ENCODE measurements at places on chromosomes 6 and 20.
A peak's percentile ranks its signal among the peaks of the same experiment; 100 is the strongest.

GRCh38 chr20:25220021-25220730, 24.7 kb downstream of the ENTPD6 start:
- peak; percentile 30 for DNase-seq

GRCh38 chr6:82073484-82073883, 174.1 kb downstream of the IBTK start:
- peak; percentile 39 for DNase-seq

DNA sequence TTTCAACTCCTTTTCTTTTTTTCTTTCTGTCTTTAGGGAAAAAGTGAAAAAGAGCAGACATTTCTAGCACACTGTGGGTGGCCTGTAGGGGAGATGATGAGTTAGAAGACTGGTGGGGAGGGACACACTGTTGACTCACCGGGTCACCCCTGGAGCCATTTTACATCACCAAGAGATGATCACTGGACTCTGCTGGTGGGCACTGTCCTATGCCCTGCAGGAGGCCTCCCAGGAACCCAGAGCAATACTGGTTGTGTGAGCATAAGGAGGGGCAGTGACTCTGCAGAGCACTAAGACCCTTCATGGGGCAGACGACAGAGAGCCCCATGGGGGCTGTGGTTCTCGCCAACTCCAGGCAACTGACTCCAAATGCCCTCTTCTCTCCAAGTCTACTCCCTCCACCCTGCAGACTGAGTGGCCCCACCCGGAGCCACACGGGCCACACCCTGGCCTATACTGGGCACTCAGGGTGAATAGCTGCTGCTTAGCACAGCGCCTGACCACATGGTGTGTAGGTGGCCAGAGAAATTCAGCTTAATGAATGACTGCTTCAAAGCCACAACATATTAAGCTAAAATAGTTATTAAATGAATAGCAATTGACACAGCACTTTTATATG, 177.5 kb downstream of the CDC5L start:
- DNase-seq, result no peak

GRCh38 chr20:40689100-40689942, at the start of gene MAFB:
Gene MAFB (minus strand): TSS chr20:40689236. CDS start chr20:40688850, 386 bp downstream.
- DNase-seq, result peak; percentile 64

GRCh38 chr6:89790403-89790802, 29.2 kb downstream of the MDN1 start:
- DNase-seq, result no peak

DNA sequence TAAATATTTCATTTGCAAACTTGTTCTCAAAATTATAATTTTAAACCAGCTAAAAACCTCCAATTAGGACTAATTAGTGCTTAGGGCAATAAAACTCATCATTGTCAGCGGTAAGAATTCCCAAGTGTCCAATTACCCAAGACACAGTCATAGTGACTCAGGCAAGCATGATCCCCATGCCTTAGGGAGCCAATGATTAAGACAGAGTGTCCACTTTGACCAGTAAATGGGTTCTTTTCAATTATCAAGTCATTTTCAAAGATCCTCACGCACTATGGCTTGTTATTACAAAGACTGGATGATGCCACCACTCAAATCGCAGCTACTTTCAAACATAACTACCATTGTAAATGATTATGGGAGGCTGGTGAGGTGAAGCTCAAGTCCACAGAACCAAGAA, 114.0 kb downstream of the BFSP1 start:
- no peak for DNase-seq

- no peak for DNase-seq
Measured at GRCh38 chr6:127096167-127096566, 22.3 kb upstream of the RSPO3 start.

DNA sequence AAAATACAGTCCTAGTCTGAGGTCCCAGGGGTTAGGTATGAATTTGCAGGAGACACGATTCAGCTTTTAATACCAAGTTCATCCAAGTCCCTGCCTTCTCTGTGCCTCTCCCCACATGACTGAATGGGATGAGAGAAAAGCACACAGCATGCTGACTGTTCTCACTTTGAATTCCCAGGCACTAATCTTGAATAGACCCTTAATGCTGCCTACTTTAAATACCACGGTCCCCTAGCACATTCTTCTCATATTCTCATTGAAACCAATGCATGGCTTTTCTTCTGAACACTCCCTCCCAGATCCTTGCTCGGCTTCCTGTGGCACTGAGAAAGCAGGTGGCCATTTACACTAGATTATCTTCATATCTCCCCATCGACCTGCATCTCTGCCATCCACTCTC, 30.1 kb upstream of the SCAF8 start:
- DNase-seq, result no peak

- no peak for DNase-seq
Measured at GRCh38 chr20:35307666-35308653, 15.7 kb upstream of the FAM83C start.

GRCh38 chr6:142947714-142948480, 2.9 kb upstream of the HIVEP2 start:
- DNase-seq, result no peak

GRCh38 chr20:815914-816606, 17.5 kb upstream of the FAM110A start:
- peak; percentile 25 for DNase-seq

GRCh38 chr6:232982-233640, 59.2 kb upstream of the DUSP22 start:
- no peak for DNase-seq

- DNase-seq, result no peak
Measured at GRCh38 chr6:125793863-125794262, 3.1 kb downstream of the NCOA7 start.

DNA sequence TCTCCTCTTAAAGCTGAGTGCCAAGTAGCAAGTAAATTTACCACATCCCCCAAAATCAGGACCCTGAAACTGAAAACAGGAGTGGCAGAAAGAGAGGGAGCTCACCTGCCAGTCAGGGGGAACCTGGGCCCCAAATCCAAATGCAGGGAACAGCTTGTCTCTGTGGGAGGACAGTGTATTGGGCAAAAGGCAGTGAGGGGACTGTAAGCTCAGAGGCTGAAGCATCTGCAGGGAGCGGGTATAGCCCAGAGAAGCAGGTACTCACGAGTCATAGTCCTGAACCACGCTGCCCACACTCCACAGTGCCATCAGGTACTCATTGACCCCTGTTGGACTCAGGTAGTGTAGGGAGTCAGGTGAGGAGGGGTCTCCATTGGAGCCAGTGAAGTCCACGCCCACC, 15.0 kb downstream of the SPAG4 start:
- DNase-seq, result no peak

DNA sequence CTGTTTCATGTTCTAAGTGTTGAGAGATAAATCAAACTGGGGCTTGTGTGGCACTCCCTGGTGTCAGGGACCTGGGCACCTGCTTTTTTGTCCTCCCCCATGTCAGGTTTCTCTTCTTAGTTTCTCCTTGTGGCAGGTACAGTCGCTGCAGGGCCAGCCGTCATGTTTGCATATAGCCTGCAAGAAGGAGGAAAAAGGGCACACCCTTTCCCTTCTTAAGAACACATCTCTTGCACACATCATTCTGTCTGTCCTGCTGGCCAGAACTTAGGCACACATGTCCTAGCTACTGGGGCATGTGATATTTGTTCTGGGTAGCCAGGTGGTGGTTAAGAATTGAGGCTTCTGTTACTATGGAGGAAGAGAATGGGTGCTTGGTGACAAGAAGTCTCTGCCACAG, 27.9 kb downstream of the CDC5L start:
- no peak for DNase-seq

DNA sequence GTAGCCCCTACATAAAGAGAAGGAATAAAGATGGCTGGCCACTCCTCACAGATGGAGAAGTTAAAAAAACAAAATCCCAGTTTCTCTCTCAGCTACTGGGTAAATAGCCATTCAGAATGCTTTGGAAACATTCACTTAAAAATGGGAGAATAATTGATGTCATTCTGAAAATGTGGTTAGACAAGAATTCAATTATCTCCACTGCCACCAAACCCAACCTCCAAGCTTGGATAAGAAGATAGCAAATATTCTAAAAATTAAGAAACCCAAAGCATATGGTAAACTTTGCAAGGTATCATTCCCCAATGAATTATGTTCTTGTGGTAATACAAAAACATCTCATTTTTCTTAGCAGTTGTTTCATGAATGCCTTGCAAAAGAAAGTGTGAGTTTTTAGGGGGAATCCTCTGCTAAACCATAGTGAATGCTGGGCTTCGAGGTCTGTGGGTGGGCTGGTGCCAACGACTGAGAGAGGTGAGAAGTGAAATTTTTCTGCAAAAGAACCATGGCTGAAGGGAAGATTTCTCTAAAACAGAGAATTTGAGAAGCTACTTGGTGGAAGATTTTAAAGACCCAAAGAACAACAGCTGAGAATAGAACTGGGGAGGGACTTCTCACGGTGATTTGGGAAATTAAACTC, 497.9 kb upstream of the JARID2 start:
- DNase-seq, result no peak

DNA sequence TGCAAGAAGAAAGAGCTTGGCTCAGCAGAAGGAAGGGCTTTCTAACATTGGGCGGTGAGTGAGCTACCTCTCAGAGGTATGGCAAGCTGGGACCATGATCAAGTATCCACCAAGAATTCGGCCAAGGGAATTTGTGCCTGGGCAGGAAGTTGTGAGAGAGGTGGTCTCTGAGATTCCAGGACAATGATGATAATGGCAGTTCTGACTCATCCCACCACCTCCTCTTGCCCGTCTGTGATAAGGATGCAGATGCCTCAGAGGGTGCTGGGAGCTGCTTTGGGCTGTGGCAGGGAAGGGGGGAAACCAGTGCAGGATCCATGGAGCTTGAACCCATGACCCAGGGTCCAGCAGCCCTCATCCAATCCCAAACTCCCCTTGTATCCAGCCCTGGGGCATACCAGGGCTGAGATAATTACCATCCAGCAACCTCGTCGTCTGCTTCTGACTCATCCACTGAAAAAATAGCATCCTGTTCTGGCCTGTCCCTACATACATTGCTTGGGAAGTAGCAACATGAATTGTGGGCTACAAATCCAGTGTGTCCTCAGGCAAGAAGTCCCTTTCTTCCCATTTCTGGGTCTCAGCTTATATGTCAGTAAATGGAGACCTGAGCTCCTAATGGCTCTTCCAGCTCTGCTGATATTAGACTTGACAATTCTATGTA, 5.9 kb downstream of the TGM6 start:
- no peak for DNase-seq

GRCh38 chr20:6519556-6519955, 247.9 kb upstream of the BMP2 start:
- DNase-seq, result no peak

DNA sequence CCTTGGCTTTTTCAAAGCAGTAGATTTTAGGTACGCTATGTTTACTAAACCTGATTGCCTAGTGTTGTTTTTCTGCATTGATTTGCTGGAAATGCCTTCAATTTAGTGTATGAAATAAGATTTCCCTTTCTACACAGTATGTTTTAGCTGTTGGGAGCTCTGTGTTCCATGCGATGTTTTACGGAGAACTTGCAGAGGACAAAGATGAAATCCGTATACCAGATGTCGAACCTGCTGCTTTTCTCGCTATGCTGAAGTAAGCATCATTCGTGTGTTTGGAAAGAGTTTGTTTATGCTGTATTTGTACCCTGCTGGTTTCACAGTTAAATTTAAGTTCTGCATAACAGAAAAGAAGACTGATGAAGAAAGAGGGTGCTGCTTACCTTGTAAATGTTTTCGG, 1.9 kb downstream of the BTBD3 start:
- DNase-seq, result no peak

DNA sequence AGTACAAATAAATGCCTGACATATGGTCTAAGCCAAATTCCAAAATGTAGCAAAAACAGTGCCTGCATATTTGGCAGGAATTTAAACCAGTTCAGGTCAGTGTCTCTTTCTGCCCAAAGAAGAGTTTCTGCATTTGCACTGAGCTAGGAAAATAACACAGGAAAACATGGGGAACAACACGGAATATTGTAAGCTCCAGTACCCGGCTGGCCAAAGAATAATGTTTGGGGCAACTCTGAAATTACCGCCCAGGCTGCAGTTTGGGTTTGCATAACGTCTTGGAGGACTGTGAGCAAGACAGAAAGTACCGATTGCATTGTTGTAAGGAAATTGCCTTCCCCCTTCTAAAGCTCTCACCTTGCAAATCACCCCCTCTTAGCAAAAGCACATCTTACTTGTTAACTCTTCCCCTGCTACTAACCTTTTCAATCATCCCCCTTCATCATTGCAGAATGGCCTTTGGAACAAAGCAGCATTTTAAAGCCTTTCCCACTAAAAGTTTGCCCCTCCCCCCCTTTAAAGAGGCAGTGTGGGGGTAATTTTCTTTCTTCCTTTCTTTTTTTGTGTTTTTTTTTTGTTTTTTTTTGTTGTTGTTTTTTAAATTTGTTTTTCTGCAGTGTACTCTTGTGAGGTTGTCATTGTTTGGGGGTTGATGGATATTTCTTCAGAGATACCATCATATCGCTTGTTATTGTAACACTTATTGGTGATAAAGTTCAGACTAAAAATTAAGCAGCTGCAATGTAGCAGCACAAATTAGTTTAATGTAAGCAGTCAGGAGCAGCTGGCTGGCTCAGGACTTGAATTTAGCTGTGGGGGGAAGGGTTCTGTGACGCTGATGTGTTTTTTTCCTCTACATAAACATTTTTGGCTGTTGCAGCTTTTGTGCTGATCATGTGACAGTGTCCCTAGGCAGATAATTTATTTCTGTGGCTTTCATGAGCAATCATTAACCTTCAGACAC, 100.0 kb upstream of the CITED2 start:
- peak; percentile 14 for DNase-seq

- no peak for DNase-seq
Measured at GRCh38 chr6:56730663-56731529, 88.2 kb upstream of the DST start.

DNA sequence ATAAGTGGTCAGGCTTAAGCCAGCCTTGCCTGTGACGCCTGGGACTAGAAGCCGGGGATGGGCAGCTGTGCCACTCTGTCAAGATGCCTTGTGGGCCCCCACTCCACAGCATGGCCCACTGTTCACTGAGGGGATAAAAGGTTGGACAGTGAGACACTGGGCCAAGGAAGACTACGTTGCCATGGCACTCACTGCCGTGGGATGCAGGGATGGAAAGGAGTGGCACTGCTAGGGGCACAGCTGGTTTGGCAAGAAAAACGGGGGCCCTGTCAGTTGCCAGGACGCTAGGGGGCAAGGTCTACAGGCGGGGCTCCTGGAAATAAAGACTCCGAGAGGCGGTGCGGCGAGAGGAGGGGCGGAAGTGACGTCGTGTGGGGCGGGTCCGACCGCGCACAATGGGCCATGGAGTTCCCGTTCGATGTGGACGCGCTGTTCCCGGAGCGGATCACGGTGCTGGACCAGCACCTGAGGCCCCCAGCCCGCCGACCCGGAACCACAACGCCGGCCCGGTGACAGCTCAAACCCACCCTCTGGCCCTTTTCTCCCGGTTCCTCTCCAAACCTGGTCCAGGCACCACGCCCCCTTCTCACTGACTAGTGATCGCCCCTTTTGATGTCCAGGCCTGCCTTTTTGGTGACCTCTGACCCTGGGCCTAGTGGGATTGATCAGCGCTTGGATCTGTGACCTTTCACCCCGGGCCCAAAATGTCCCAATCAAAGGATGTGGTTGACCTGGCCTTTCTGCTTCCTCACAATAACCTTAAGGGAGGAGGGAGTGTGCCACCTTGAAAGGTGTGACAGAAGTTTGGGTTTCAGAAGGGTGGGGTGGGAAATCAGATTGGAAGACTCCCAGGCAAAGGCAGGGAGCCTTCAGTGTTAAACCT, at the start of gene ATAT1:
TSS of gene ATAT1 (plus strand) at position 391 of the 883 bp plus-strand sequence.
- DNase-seq, result peak; percentile 82
